ENCODE measurements at places on chromosomes 11 and 22. TPM values are rescaled to one million over a fixed set of nuclear protein-coding genes. Genes with fewer than 3 reads are reported as not detected.

DNA sequence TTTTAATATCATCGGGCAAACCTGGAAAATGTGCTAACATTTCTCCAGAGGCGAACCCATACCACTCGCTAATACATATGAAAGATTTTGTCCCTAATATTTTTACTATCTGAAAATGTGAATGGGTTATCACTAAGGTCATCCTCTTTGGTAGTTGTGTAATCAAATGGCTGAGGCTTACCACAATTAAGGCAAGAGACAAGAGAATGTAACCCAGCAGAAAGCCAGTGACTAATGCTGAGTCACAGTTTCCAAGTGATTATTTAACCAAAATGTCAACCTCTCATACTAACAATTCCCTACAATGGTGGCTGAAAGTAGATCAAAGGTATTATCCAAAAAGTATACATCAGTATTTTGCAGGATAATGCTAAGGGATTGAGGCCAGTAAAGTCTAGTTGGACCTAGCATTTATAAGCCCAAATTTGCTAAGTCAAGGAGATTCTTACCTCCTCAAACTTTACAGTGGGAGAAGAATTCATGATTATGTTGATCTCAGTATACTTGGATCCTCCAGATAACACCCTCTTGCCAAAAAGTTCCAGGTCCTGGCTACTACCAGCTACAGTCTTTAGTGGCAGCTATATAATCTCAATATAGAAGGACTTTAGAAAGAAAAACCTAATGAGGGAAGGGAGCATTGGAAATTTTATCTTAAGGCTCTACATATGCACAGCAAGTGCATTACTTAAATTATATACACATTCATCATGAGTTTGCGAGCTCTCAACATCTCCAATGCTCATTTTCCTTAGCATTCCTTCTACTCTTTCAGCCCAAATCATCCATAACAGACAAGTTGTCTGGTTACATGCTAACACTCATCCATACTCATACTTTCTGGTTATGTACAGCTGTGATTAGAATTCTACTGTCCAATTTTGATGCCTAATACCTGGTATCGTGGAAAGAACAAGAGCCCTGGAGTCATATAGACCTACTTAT lies 25.4 kb downstream of the SIK3 start:
- no peak for DNase-seq

DNA sequence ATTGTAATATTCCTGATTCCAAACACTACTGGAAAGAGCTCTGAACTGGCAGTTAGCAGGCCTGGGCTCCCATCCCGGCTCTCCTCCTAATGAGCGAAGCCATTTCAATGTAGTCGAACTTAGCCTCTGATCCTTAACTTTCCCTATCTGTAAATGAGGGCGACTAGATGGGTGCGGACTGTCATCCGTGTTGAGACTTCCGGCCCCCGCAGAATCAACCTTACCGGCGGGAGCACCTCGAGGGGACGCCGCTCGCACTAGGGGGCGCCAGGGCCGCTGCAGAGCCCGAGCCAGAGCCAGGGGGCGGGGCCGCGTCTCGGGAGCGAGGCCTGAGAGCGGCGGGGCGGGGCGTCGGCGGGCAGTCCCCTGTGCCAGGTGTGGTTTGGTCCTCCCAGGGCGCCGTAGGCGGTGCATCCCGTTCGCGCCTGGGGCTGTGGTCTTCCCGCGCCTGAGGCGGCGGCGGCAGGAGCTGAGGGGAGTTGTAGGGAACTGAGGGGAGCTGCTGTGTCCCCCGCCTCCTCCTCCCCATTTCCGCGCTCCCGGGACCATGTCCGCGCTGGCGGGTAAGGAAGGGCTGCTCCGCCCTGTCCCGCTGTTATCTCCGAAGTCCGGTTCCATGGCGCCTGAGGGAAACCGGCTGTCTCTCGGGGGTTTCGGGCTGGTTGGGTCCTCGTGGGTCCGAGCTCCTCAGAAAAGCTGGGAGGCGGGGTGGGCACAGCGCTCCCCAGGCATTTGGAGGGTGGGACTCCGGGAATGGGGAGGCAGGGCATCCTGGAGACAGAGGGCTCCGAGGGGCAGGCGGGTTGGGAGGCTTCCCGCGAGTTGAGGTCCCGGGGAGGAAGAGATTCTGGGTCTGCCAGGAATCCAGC lies at the start of gene LIMK2:
Gene LIMK2, plus strand, starts transcription at position 437 of the 869 bp plus-strand sequence. Its CDS starts 111 bp downstream, at position 548.
- peak; percentile 95 for DNase-seq

DNA sequence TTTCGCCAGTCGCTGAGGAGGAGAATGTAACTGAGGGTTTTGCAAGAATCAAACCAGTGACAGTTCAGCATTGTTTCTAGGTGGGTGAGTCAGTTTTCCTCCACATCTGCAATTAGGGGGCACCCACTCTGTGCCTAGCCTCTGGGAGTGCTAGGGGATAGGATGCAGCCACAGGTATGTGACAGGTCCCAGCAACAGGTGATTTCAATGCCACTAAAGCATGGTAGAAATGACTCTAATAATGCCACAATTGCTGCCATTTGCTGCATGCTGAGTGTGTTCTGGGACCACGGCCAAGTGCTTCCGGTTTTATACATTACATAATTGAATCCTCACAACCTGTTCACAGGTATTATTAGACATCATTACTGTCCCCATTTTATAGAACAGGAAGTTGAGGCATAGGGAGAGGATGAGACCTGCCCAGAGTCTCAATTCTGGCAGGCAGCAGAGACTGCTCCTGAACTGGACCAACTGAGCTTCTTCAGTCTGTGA lies 556 bp downstream of the CRYBB2 start:
- DNase-seq = no peak

GRCh38 chr11:21877151-21877550 lies 315.7 kb upstream of the ANO5 start:
- DNase-seq = peak; percentile 17

- no peak for DNase-seq
Observed at GRCh38 chr11:22786475-22786874, 43.1 kb downstream of the SVIP start.

GRCh38 chr11:73236854-73237253 lies 18.8 kb downstream of the P2RY2 start:
- no peak for DNase-seq

GRCh38 chr22:23205339-23206049 lies 25.2 kb downstream of the BCR start:
- peak; percentile 51 for DNase-seq

DNA sequence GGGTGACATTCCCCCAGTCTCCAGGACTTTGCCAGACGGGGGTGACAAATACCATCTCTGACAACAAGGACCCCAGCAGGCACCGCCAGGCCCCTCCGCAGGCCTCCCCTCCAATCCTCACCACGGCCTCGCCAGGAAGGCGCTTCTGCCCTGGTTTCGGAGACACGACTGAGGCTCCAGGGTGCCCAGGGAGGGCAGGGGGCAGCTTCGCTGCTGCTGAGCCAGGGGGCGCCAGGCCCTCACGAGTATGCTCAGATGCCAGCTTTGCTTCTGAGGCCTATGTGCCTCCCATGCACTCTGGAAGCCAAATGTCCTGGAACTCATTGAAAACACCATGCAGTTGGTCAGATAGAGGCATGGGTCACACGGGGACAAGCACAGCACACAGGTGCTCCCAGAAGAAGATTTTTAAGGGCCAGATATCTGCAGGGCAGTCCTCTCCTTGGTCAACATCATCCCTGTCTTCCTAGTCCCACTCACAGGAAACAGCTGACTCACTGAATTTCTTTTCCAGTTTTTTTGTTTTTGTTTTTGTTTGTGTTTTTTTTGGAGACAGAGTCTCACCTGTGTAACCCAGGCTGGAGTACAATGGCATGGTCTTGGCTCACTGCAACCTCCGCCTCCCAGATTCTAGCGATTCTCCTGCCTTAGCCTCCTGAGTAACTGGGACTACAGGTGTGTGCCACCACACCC lies 19.9 kb downstream of the BID start:
- no peak for DNase-seq

TSPAN32 gene
- total RNA-seq = 2.1 TPM

SORL1 gene
- 20.8 TPM for total RNA-seq

PATE1 gene
- not detected for total RNA-seq

TTC36 gene
- total RNA-seq = 2.4 TPM

NLRP14 gene
- total RNA-seq = 0.21 TPM

GLYATL2 gene
- 1.2 TPM for total RNA-seq

All from tongue (tissue), 3 donors.